ENCODE measurements at places on chromosomes 11 and 22. TPM values are rescaled to one million over a fixed set of nuclear protein-coding genes. Genes with fewer than 3 reads are reported as not detected.

The SERPIND1 gene
- not detected for total RNA-seq

The OR8K1 gene
- total RNA-seq, result not detected

The YAP1 gene
- total RNA-seq, result 64.7 TPM

The NAALAD2 gene
- total RNA-seq, result 0.38 TPM

The TMA7B gene
- not detected for total RNA-seq

The TREH gene
- total RNA-seq, result 0.21 TPM

The ARHGAP42 gene
- total RNA-seq, result 9.9 TPM

The C11orf65 gene
- not detected for total RNA-seq

The MOV10L1 gene
- not detected for total RNA-seq

The VWA5A gene
- total RNA-seq, result 1.9 TPM

The IL17REL gene
- not detected for total RNA-seq
